ENCODE measurements at places on chromosomes 6 and 20.

DNA sequence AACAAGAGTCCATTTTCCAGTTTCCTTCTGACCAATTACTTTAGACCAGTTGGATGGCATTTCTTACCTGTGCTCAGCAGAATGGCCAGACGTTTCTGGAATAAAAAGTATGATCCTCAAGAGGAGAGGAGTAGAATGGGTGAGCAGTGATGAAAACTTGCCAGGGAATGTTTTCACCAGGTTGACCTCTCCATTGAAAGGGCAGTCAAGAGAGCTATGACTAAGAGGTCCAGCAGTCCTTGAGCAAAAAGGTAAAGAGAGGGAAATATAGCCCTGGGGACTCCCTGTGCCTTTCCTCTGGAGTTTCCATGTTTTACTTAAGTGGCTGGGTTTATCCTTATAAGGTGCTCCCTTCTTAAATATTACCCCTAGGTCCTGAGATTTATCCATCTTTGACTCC, 210.9 kb downstream of the TBX18 start:
- no peak for DNase-seq

DNA sequence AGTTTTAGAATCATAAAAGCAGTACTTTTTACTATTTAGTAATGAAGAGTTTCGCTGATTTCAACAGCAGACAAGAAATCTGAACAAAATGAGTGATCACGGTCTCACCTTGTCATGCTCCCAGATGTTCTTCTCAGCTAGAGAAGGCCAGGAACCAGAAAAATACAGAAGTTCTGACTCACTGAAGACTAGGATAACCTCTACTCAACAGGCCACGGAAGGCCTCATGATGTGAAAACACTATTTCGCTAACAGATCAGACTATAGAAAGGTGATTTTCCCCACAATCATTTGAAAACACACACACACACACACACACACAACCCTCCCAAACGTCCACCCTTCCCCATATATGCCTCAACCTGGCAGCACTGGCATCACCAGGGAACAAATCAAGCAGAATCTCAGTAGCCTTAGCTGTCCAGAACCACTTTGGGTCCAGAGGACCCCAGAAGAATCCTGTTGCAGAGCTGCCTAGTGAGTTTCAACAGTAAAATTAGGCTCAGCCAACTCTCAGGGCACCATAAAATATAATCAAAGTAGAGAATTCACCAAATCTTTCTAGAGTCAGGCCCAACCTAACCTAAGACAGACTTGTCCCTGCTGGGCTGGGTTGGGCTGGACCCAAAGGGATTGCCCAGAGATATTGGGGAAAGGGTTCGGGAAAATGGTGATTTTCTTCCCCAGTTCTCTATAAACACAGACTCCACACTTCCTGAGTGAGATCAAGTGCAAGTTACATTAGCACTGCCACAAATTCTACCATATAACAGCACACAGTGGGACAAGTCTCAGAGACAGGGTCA, 7.9 kb downstream of the EXOC2 start:
- DNase-seq, result no peak

- DNase-seq, result no peak
Observed at GRCh38 chr20:23027721-23028120, 7.4 kb upstream of the SSTR4 start.

GRCh38 chr20:20304942-20305341, 63.0 kb upstream of the INSM1 start:
- no peak for DNase-seq

DNA sequence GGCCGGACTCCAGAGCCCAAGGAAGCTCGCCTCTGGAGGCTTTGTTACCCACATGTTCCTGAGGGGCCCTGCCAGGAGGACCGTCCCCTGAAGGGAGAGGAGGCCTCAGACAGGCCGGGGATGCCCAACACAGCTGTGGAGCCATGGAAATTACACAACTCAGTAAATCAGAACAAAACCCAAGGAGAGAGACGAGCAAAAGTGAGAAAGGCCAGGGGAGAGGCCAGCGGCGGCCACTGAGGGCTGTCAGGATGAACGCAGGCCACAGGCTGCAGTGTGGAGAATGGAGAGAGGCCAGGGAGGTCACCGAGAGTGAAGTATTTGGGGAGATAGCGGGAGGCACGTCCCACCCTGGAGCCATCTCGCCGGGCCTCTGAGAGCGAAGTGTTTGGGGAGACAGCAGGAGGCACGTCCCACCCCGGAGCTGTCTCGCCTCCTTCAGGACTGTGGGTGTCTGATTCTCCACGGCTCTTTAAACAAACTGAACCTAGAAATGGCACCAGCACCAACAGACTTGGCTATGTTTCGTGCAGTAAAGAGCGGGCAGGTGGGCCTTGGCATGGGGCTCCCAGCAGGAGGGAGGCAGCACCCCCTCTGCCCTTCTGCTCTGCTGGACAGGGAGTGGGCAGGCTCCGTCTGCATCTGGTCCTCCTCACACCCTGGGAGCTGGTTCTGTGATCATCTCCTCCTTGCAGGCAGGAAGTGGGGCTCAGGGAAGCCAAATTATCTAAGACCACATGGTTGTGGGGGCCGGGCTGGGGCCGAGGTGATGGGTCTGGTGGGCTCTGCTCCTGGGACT, 91.0 kb downstream of the YTHDF1 start:
- DNase-seq, result no peak

GRCh38 chr20:52150440-52151258, 40.9 kb downstream of the ZFP64 start:
- no peak for DNase-seq

DNA sequence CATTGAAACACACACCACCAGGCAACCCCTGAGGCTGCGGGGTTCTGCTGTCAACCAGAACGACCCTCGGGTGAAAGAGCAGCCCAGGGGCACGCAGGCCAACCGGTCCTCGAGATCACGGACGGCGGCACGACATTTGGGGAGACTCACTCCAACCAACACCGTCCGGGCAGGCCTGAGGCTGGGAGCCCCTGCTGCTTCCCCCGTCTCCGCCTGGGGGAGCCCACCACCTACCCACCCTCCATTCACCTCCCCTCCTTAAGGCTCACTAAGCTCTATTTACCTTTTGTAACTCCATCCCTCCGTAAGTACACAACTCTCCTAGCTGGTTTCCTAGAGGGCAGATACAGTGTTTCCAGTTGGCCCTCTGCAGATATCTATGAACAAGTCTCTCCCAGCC, 971.3 kb upstream of the DEFB115 start:
- DNase-seq, result no peak

DNA sequence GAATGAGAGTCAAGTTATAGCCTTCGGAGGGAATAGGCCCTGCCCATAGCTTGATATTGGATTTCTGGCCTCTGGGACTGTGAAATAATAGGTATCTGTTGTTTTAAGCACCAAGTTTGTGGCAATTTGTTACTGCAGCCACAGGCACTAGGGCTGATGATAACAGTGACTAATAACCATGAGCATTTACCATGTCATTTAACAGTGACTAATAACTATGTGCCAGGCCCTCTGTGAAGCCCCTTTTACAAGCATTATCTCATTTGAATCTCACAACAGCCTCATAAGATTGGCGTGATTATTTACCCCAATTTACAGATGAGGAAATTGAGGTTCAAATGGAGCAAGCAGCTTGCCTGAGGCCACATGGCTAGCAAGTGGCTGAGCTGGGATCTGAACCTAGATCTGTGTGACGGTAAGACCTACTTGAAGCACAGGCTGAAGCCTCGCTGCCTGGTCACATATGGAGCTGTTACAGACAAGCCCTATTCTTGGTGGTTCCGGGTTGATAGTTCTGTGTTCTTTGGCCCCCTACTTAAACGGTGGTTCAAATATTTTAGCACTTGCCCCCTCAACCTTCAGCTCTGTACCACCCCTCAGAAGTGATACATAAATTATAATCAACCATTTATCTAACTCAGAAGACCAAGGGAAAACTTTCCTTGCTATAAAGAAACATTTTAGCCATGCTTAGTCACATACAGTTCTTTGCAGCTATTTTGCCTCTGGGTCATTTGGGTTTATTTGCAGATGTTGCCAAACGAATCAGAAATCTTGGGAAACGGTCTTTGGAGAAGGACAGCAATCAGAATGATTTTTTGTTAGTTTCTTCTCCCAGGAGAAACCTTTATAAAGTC, 98.3 kb downstream of the ELOVL5 start:
- DNase-seq, result no peak

DNA sequence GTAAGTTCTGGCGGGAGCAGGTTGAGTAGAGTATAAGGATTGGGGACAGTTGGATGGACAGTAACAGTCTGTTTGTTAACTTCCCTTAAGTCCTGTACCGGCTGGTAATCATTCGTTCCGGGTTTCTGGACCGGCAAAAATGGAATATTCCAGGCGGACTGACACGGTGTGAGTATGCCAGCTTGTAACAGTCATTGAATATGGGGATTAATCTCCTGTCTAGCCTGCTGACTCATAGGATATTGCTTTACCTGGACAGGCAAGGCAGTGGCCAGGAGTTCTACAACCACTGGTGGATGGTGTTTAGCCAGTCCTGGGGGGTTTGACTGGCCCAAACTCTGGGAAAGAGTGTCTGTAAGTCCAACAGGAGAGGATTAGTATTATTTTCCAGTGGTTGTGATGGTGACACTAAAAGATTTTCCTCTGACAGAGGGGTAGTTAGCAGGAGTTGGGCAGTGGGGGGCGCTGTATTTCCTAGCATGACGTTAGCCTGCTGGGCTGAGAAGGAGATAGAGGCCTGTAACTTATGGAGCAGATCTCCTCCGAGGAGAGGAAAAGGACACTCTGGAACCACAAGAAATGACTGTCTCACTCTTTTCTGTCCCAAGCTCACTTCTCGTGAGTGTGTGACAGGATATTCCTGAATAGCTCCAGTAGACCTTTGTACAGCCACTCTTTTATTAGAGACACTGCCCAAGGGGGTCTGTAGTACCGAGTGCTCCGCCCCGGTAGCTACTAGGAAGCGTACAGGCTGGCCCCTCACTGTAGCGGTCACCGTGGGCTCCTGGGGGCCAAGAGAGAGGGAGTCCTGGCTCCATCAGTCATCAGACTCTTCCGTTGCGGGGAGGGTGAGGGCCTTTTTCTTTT, 152.2 kb downstream of the TRIM27 start:
- DNase-seq, result no peak

DNA sequence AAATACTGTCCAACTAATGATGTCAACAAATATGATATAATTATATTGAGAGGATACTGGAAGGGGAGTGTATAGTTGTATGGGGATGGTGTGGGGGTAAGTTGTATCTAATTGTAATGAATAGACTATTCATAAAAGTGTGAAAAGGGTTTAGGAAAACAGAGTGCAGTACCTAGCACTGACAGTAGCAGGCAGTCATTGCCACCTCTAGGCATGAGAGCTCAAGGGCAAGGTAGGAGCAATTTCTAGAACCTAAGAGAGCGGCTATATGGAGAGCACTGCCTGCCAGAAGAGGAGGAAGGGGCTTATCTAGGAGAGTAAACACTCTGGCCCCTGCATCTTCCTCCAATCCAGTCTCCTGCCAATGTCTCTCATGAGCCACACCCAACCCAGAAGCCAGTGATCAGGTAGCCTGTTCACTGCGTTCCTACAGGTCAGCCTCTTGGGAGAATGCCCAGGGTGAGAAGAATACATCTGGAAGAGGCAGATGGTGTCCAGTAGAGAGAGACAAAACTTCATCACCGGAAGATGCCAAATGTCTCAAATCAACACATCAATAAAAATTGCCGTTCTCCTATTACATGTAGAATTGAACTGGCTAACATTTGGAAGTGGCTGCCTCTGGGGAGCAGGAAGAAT, 200.0 kb downstream of the LY86 start:
- no peak for DNase-seq

- DNase-seq, result no peak
Observed at GRCh38 chr6:152952045-152952444, 30.8 kb downstream of the FBXO5 start.
